ENCODE measurements at places on chromosomes 11 and 22.

DNA sequence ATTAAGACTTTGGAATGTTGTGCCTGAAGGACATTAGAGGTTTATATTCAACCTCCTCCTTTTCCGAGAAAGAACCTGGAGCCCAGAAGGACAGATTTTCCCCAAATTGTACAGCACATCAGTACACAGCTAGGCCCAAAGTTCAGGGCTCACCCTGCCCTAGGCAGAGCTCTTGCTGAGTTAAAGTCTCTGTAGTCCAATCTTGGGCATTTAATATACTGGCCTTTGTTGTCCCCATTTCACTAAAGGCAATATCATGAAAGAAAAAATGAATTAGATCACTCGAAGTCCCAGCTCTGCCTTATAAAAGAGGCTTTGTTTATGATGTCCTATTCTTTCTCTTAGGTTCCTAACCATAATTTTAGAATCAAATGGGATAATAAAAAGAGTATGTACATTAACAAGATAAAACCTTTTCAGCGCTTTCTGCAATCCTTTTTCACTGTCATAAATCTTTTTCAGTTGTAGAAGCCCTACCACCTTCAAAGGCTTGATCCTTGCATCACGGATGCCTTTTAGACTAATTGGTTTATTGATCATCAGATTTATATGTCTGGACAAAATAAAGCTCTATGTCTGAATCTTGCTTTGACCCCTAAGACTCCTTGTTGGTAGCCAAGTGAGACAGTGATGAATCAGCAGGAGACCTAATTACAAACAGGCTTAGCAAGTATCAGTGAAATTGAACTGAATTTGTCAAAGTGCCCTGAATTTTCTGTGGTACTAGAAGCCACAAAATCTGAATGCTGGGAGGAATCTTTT lies 39.8 kb downstream of the RELT start:
- peak; percentile 45 for DNase-seq

GRCh38 chr11:11992257-11993212 lies 15.9 kb downstream of the DKK3 start:
- peak; percentile 78 for DNase-seq

- no peak for DNase-seq
Measured at GRCh38 chr11:129277198-129277843, 85.2 kb upstream of the ARHGAP32 start.

DNA sequence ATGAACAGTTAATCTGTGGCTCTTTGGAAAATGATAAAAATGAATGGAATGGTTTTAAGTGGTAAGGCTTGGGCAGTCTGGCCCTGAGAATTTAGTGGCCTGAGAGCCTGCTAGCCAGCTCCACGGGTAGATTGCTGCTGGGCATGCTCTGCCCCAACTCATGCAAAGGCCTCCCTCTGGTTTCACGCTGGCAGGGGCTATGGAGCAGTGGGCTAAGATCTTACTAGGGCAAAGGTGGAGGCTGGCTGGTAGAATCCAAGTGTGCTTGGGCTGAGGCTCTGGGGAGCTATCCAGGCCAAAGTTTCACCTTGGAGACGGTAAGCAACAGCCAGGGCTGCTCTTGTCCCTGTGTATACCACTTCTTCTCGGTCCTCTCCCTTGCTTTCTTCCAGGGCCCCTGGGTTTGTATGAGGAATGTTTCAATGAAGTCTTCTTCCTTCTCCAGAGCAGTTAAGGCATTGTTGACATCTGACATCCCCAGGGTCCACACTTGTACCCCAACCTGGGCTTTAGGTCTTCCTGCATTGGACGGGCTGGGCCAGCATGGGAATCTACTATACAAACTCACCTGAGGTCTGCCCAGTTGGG lies 27.4 kb downstream of the UBE2L3 start:
- DNase-seq: no peak

DNA sequence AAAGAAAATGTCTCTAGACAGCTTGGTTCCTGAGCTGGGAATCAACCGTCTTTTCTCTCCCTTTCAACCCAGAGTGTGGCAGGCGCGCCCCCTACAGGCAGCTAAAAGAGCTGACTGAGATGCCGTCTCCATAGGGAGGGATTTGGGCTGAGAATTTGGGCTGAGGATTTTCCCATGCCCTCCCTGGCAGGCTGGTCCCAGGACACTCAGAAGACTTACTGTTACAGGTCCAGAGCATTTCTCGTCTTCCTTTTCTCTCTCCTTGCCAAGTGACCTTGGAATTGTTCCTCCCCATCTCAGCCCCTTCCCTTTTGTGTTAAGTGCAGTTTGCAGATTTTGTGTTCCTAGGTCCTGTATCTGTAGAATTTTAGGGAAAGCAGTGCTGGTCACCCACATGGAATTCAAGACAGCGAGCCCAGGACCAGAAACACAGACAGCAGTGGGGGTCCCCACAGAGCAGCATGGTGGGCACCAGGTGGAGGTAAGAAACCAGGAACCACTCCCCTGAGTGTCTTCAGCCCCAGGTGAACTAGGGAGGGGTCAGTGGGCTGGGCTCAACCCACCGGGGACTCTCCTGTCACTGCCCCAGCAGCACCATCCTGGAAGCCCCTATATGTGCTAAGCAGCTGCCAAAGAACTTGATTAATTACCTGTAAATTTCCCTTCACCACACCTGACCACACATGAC lies 9.9 kb upstream of the IGLL5 start:
- peak; percentile 29 for DNase-seq

GRCh38 chr11:39683951-39684554 lies 1775.4 kb downstream of the LRRC4C start:
- DNase-seq: no peak

DNA sequence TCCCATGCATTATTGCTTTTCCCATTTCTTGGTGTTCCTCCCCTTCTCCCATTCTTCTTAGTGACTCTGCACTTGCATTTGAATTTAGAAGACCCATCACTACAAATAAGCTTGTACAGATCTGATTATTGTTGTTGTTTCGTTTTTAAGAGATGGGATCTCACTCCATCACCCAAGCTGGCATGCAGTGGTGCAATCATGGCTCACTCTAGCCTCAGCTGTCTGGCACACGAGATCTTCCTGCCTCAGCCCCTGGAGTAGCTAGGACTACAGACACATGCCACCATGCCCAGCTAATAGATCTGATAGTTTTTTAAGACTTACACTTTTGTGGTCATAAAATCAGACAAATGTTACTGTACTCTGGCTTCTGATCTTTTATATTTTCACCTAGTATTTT lies 252.1 kb downstream of the DDX10 start:
- DNase-seq: no peak

- DNase-seq: no peak
Measured at GRCh38 chr11:76201672-76202412, 4.5 kb downstream of the WNT11 start.

DNA sequence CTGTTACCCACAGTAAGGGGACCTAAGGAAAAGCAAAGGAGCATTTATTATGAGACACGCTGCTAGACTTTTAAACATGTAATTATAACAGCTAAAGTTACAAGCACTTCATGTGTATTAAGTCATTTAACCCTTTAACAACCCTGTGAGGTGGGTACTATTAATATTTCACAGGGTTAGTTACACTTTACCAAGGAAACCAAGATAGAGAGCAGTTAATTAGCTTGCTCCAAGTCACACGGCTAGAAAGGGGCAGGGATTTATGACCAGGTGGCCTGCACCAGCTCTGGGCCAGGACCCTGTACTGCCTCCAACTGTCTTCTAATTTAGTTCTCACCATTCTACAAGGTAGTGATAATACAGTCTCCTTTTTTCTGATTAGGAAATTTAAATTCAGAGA lies 74.9 kb downstream of the RPL27A start:
- peak; percentile 72 for DNase-seq

- DNase-seq: no peak
Measured at GRCh38 chr22:30010789-30011405, 69.4 kb upstream of the HORMAD2 start.

- DNase-seq: no peak
Measured at GRCh38 chr11:117827521-117828511, 3.3 kb upstream of the FXYD2 start.

GRCh38 chr11:3220521-3221407 lies 2.2 kb upstream of the MRGPRG start:
- DNase-seq: no peak

- peak; percentile 71 for DNase-seq
Measured at GRCh38 chr11:118621071-118621783, 13.8 kb downstream of the PHLDB1 start.

GRCh38 chr11:46981436-46981835 lies 44.9 kb downstream of the CSTPP1 start:
- DNase-seq: no peak

- DNase-seq: no peak
Measured at GRCh38 chr11:130085671-130086290, 16.1 kb downstream of the APLP2 start.

DNA sequence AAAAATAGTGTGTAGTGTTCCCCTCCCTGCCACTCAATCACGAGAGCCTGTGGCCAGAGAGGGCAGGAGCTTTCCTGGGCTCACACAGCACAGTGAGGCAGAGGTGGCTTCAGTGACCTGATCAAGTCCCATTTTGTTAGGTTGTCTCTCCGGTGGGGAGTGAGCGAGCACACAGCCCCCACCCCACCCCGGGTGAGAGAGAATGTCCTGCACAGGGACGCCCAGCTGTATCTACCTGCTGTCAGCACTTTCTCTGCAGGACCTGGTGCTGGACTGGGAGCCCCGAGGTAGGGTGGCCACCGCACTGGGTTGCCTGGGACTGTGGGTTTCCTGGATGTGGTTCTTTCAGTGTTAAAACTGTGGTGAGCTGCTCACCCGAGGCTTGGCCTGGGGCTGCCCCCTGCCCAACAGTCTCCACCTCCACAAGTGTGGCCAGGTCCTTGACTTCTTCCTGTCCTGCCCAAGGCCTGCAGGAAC lies 6.1 kb downstream of the CAPN5 start:
- DNase-seq: no peak

DNA sequence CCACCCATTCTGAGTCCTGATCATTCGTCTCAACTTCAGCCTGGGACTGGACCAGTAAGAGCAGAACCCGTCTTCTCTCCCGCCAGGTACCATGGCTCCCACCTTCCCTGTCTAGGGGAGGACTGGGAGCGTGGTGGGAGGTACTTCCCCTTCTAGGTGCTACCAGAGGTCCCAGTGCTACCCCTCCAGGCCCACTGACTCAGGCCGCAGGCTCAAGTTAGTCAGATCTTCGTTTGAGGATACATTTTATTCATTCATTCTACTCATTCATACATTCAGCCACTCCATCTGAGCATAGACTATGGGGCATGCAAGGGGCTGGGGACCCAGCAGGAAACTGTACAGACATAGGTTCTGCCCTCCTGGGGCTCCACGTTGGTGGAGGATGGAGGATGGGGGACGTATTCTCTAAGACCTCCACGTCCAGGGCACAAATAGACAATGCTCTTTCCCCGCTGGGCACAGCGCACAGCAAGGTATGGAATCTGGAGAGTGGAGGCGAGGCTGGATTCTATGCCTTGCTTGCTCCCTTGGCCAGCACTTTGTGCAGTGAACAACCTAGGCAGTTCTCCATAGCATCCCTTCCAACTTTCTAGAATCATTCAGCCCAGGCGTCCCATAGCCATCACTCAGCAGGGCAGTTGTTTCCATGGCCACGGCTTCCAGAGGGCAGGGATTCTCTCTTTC lies 1.0 kb upstream of the RAB3IL1 start:
- DNase-seq: no peak

DNA sequence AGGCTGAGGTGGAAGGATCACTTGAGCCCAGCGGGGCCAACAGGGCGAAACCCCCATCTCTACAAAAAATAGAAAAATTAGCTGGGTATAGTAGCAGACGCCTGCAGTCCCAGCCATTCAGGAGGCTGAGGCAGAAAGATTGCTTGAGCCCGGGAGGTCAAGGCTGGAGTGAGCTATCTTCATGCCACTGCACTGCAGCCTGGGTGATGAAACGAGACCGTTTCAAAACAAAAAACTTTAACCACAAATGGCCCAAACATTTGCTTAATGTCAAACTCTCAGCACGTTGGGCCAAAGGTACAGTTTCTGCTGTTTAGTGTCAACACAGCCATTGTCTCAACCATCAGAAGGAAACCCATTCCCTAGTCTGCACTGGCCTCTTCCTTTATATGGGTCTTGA lies 69.2 kb upstream of the TTC12 start:
- no peak for DNase-seq

DNA sequence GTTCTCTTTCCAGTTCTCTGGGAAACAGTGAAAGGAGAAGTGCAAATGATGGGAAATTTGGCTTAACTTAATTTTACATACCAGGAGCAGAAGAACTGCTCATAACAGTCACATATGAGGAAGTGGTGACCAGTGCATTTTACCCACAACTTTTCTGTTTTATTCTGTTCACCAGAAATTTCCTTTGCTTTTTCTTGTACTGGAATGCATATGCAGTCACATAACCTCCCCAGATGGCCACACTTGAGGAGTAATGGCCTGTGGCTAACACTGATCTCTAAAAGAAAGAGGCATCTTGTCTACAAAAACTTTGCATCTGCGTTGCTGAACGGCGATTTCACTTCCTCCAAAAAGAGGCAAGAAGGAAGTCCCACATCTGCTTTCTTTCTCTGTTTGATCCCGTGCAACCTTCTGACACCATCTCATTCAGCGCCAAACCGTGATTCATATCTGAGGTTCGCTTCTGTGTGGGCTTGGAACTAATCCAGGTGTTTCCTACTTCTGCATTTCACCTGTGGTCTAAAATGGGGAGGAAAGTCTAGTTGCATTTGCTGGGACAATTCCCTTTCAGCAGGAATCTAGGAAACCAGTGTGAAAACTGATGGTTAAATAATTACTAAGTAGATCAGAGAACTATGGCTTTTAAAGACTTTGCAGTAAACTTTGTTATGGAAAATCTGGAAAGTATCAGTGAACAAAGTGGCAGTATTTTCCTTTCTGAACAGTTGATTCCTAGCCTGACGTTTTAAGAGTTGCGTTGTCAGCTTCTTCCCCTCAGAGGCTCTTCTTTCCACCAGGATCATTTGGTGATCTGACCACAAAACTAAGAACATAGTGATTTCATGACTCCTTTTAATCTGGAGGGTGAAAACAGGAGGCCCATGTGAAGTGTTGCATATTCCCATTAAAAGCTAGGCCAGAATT lies 4.2 kb upstream of the MPEG1 start:
- no peak for DNase-seq

GRCh38 chr11:93689240-93689639 lies 27.8 kb downstream of the CEP295 start:
- no peak for DNase-seq

DNA sequence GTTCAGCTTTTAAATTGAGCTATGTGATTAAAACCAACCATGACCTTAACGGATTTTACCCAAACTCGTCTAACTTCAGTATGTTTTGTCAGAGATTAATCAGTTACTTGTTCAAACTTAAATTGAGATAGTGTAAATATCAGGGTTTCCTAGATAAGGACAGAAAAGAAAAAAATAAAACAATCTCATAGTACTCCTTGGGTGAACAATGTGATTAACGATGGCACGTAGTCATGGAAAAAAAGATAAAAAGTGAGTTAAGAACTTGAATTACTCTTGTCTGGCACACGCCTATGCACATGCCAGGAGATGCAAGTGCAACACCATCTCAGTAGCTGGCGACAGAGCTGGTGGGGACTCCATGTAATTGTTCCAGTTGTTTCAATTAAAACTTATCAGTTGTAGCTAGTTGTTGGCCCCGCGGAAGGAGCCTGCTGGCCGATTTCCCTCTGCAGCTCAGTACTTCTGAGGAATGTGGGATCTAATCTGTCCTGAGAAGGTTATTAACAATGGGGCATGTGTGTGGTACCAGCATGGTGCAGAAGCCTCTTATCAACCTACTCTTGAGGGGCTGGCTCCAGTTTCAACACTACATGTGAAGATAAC lies 3.0 kb downstream of the RASSF10 start:
- peak; percentile 66 for DNase-seq
